ENCODE measurements at places on chromosomes 1 and 21. TPM values are rescaled to one million over a fixed set of nuclear protein-coding genes. Genes with fewer than 3 reads are reported as not detected.

DNA sequence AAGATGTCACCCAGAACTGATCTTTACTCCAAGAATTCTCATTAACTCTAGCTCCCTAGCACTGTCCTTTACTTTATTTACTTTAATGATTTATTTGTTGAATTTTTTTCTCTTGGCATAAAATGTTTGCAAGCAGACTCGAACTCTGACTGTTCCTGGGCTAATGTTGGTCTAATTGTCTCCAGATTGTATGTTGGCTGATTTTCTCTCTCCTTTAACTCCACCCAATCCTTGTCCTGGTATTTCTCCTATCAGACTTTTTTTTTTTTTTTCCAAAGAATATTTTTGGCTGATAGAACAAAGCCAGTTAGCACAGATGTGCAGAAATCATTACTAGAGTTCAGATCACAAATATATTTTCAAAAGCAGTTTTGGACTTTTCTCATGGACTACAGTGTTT is 82.6 kb downstream of the ATF6 start:
- DNase-seq = no peak

- DNase-seq = no peak
These were observed 294.2 kb downstream of the KIF26B start for GRCh38 chr1:245448975-245449431.

ROR1 gene
- total RNA-seq = 5.1 TPM

FMO3 gene
- total RNA-seq = not detected

ATP1A2 gene
- total RNA-seq = 12.1 TPM
